ENCODE measurements at places on chromosomes 5 and 9.

DNA sequence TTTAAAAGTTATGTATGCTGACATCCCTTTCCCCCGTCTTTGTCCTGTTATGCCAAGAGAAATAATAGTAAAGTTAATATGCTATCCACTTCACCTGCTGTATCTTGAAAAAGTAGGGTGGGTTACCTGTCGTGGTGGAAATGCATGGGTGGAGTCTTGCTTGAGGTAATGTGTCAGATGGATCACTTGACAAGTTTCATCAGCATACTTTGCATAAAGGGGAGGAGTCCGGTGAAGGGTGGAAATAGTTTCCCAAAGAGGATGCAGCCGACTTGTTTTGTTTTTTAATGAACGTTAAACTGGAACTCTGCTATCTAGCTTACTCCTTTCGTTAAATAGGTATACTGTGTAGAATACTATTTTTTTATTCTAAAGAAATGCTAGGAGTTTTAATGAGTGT, 9.0 kb upstream of the DMRT3 start:
- no peak for DNase-seq

- DNase-seq = no peak
Measured at GRCh38 chr9:121282277-121283079, 14.5 kb downstream of the GSN start.

DNA sequence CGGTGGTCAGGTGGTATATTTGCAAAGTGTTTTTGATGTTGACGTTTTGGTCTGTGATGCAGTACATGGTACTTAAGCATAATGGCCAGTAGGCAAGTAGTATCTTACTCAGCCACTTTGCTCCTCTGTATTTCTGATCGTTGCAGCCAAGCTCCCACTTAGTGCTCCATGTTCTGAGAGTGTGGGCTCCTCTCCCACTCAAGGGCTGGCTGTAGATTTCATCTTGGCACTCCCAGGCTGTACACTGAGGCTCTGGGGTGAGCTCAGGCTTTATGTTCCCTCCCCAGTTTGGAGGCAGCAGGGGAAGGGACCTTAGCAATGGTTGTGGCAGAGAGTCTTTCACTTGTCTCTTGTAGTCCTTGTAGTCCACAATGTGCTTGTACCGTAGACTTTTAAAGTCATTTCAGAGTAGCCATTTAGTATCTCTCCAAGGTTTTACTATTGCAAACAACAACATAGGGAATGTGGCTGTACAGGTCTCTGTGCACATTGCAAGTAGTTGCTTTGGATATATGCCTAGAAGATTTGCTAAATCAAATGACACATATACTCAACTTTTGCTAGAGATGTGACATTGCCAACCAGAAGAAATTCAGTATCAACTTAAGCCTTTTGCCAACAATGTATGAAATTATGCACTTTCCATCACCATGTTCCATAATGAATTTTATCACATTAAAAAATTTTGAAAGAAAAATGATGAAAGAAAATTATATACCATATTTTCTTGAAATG, 304.3 kb upstream of the CTNND2 start:
- no peak for DNase-seq

- DNase-seq = no peak
Measured at GRCh38 chr5:154271936-154272514, 81.5 kb downstream of the GALNT10 start.

GRCh38 chr5:81488862-81489261, 94.9 kb upstream of the ACOT12 start:
- DNase-seq = no peak

DNA sequence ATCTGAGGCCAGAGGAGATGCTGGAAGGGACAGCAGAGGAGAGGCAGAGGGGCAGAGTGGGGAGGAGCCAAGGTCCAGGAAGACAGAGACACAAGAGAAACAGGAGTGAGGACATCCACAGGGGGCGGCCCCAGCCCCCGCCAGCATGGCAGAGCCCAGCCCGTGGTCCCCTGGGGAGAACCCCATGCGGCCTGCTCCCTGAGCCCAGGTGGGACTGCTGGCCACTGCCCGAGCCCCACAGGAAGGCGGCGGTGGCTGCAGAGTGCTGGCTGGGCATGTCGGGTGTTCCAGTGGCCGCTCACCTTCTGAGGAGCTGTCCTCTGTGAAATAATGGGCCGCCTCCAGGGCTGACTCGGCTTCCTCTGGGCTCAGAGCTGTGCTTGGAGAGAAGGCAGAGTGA, 8.9 kb upstream of the MRNIP start:
- DNase-seq = no peak

DNA sequence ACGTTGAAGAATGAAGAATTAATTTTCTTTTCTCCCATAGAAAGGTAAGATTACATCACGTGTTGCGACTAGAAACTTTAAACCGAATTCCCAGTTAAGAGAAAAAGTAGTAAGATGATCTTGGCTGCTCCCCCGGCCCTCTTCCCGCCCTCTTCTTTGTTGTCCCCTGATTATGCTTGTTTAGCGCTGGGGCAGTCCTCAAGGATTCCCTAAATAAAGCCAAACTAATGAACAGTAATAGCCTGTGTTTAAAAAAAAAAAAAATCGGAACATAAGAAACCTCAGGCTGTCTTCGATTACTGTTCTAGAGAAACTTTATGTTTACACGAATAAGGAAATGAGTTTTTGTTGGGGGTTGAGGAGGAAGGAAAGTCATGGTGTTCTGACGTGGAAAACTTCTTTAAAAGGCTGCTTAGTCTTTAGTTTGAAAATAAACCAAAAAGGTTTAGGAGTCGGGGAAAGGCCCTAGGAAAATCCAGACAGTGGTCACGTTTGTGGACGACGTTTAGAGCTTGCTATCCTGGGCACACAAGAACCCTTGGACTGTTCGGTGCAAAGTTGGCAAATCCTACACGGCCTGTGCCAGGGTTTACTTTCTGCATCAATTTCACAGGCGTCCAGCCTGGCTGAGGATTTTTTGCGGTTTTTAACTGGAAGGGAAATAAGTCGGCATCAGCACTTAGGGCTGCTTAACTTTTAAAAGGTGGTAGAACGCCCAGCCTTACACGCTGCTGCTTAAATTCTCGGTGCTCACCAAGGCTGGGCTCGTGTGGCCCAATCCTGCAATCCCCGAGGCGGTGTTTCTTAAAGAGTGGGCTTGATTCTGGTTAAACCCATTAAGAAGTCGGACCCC, 1.1 kb upstream of the MAT2B start:
- peak; percentile 35 for DNase-seq

DNA sequence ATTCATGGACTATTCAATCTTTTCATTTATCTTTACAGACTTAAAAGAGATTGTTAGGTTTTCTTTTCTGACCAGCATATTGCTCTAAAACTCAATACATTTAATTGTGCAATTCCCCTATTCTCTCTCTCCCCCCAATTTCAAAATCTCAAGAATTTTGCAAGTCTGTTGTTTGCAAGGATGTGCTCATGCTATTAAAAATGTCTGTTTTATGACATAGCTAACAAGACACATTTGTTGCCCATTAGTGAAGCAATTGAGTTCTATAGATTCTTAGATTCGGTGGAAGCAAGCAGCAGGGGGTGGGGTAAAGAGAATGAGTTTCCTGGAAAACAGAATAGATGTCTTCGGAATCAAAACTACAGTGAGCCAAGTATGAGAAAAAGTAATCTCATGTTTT, 8.5 kb upstream of the CSNK1A1 start:
- DNase-seq = no peak

DNA sequence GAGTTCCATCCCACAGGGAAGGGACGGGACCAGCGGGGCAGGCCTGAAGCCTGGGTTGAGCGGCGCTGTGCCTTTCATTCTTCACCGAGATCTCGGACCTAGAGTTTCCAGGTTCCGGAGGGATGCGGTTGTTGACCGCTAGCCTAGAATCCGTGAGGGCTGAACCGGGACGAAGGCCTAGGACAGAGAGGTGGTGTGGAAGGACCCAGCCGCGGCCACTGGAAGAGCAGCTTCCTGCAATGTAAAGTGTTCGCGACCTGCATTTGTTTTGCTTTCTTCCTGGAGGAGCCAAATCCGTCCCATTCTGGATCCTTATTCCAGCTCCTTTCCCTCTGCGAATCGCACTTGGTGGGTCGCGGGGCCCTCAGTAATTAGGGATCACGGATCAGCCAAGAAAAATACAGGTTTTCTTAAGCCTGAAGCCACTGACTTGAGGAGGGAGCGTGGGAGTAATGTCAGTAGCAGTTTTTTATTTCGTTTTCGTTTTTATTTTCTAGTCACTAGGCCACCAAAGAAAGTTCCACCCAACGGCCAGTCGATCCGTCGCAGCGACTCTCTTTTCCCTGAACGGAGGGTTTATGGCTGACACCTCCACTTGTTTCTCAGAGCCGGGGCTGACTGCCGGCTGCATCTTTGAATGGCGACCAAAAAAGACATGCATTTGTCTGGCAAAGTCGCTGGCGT, 48.6 kb downstream of the ANXA2R start:
- peak; percentile 54 for DNase-seq

DNA sequence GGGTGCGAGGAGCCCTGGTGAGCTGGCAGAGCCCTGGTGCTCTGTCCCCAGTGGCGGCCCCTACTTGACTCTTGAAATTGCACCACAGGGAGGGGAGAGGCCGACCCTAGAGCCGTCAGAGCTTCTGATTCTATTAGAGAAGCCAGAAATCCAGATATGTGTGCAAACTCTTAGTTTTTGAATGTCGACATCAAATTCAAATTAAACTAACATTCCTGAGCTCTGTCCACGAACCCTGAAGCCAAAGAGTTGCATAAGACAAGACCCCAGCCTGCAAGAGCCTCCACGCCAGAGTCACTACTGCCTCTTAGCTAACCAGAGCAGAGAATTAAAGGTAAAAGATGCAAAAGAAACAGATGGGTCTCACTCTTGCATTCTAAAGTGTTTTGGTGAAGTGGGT, 29.8 kb upstream of the MSX2 start:
- no peak for DNase-seq

GRCh38 chr5:149299451-149300054, 27.9 kb downstream of the AFAP1L1 start:
- DNase-seq = no peak

DNA sequence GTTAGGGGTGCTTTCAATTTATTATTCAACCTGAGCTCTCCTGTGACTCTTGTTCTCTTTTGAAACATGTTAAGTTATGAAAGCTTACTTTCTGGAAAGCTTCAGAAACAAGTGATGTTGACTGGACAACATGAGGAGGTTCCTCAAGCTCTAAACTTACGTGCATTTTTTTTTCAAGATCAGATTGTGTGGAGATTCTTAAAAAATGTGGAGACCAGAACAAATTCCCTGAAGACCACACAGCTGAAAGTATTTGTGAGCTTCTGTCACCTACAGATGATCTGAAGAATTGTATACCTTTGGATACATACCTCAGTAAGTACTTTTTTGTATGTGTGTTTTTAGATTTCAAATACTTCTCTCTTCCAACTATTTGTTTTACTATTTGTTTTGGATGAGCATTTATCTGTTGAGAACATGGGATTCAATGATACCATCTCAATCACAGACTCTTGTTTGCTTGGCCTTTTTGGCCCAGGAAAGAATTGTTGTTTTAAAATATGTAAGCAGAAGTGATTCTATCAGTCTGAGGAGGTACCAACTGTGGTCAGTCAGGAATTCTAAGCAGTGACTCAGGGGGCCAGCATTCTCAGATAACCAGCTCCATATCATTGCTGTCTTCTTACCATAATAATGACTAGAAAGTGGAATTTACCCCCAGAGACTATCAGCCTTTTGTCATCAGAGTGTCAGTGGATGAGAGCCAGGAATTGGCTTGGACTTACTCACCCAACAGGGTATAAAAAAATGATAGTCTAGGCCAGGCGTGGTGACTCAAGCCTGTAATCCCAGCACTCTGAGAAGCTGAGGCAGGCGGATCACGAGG, 34.4 kb upstream of the GLIPR2 start:
- DNase-seq = no peak

DNA sequence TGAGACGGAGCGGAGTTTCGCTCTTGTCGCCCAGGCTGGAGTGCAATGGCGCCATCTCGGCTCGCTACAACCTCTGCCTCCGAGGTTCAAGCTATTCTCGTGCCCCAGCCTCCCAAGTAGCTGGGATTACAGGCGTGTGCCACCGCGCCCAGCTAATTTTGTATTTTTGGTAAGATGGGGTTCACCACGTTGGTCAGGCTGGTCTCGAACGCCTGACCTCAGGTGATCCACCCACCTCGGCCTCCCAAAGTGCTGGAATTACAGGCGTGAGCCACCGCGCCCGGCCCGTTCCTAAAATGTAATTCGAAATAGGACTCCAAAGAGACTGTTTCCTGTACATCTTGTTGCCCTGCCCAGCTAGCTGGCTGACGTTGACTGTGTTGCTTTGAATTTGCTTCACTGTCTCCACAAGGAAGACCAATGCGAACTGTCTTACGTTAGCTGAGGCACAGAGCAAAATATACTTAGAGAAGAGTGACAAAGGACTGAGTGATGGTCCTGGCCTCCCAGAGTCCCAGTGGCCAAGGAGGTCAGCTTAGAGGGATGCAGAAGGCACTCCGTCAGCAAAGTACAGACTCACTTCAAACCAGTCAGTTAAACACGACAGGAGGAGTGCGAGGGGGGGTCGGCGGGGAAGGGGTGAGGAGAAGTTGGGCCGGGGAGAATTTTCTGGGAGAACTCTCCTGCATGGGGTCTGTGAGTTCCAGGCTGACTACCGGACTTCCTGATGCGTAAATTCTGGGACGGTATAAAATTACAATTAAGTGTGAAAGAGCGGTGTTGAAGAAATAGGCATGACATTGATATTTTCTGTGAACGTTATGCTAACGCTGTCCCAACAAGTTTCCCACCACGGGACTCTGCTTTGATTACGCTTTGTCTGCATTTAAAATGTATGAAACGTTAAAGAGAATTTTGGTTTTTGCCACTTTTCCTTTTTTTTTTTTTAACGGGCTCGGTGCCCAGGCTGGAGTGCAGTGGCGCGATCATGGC, 6.8 kb upstream of the TRIM41 start:
- peak; percentile 45 for DNase-seq

- no peak for DNase-seq
Measured at GRCh38 chr5:140734354-140734753, 34.1 kb downstream of the ZMAT2 start.

DNA sequence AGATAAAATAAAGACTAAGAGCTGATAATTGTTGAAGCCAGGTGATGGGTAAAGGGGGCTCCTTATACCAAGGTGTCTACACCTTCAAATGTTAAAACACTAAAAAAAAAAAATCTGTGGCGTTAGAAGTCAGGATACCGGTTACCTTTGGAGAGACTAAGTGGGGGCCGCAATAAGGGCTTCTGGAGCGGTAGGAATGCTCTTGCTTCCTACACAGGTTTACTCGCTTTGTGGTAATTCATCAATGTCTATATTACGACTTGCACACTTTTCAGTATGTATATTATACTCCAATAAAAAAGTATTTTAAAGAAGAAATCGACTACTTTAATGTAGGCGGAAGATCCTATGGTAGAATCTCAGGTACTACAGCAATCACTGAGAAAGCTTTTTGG, 12.5 kb downstream of the MRPS27 start:
- no peak for DNase-seq

- peak; percentile 90 for DNase-seq
Measured at GRCh38 chr9:137618105-137619067, at the start of gene EHMT1. TSS of gene EHMT1 (plus strand) at chr9:137619005. CDS start at chr9:137619029, 24 bp downstream.

DNA sequence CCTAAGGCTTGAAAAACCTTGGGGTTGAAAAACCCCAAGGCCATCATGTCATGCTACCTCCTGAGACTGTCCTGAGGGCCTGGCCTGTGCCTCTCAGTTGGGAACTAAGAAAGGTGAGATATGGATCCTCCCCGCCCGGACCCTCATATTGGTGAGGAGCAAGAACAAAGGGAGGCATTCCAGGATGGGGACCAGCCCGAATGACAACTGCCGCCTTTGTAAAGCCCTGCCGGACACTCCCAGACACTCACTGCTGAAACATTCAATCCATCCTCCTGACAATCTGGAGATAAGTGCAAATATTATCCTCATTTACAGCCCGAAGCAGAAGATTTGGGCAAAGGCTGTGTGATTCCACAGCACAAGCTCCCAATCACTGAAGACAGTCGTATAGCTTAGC, 298.3 kb downstream of the NSG2 start:
- DNase-seq = no peak

Data from GM06990 (cell line).